Cardiac septum (tissue), 1 donor: ENCODE measurements at places on chromosomes 3 and 15. TPM values are rescaled to one million over a fixed set of nuclear protein-coding genes. Genes with fewer than 3 reads are reported as not detected.
A peak's percentile ranks its signal among the peaks of the same experiment; 100 is the strongest.

DNA sequence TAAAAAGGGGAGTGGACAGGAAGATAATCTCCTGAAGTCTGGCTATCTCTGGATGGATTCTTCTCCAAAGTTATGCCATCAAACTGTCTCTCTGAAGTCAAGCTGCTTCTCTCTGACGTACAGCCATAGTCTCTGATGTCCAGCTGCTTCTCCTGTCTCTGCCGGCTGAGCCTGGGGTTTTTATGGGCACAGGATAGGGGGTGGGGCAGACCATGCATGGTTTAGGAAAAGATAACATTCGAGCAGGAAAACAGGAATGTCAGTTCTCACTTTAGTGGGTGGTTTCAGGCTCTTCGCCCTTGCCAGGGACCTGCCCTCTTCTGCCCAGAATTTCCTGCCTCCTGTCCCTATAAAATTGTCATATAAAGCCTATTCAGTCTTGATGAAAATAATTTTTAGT lies 110.9 kb upstream of the ROBO1 start:
- DNase-seq = no peak

DNA sequence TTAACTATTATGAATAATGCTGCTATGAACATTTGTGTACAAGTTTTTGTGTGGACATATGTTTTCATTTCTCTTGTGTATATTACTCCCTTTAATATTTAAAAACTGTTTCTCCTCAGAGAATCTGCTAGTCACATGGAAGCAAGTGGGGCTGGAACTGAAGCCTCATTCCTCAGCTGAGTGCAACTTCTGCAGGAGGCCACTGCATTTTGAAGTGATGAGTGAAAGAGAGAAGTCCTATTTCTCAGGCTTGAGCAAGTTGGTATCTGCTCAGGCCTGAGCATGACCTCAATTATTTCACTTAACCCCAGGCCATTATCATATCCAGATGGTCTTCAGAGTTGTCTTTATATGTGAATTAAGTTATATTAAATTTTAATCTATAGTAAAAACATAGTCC lies 11.5 kb downstream of the TLR9 start:
- no peak for DNase-seq

- DNase-seq = no peak
Observed at GRCh38 chr3:155641956-155642355, 102.9 kb downstream of the PLCH1 start.

Gene CCR3
- not detected for total RNA-seq

DNA sequence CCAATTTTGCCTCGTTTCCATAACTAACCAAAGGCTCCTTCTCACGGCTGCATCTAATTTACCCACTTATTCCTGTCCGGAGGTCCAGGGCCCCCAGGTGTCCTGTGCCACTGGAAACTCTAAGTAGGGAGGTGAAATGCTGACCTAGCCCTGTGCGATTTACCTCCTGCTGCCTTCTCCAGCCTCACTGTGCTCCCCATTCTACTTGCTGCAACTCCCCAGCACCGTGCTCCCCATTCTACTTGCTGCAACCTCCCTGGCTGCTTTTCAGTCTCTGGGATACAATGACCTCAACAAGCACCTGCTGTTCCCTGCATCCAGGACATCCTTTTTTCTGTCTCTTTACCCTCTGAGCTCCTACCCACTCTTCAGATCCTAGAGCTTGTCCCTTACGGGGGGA lies 254.7 kb upstream of the PROK2 start:
- DNase-seq = no peak

GRCh38 chr15:69158201-69158842 lies 2.1 kb upstream of the GLCE start:
- no peak for DNase-seq

GRCh38 chr3:102095383-102095782 lies 246.1 kb downstream of the NFKBIZ start:
- DNase-seq = no peak

Gene OSTN
- 0.48 TPM for total RNA-seq

DNA sequence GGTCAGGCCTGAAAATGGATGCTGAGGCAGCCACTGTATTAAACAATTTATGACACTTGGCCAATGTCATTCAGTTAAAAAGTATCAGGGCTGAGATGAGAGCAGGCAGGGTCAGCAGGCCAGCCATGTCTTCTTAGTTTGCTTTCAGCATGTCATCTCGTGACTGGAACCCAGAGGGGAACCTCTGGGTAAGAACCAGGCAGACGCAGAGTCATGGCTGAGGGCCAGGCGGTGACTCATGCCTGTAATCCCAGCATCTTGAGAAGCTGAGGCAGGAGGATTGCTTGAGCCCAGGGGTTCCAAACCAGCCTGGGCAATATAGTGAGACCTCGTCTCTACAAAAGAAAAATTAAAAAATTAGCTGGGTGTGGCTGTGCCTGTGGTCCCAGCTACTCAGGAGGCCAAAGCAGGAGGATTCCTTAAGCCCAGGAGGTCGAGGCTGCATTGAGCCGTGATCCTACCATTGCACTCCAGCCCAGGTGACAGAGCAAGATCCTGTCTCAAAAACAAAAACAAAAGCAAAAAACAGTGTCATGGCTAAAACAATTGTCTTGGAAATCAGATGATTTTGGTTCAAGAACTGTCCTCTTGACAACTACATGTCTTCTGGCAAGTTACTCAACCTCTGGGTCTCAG lies 11.7 kb downstream of the BCL2L10 start:
- DNase-seq = no peak

GRCh38 chr3:169002689-169003088 lies 660.8 kb downstream of the MECOM start:
- no peak for DNase-seq

- no peak for DNase-seq
Observed at GRCh38 chr15:62619526-62619925, 423.0 kb upstream of the TPM1 start.

Gene MAPKBP1
- 15.6 TPM for total RNA-seq

DNA sequence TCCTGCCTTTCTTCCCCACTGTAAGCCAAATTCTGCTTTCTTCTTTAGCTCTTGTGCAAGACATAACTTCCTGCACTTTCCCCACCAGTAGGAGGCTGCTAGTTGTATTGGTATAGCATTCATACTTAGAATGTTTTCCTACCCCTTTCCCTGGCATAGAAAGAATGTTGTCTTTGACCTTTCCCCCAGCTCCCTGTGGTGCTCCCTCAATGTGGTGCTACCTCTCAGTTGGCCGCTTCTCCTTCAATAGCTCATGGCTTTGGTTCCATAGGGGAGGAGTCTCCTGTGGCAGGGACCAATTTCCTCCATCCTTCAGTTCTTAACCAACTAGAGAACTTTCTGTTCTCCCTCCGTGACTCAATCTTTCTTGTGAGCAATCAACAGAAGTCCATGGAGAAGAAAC lies 67.5 kb upstream of the AKAP13 start:
- no peak for DNase-seq

Gene HLTF
- total RNA-seq = 23.9 TPM

DNA sequence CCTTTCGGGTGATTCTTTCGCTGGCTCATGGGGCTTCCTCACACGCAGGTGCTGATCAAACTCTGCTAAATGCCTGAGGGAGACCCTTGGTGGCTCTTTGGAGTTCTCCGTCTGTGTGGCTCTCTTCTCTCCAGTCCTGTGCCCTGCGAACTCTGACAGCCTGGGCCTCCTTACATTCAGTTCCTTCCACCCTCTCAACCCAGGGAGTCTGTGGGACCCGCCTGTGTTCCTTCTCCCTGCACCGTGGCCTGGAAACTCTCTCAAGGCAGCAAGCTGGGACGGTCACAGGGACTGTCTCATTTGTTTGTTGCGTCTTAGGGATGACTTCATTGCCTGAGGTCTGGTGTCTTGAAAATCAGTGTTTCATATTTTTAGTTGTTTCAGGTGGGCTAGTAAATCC lies 37.0 kb upstream of the CORO2B start:
- peak; percentile 47 for DNase-seq

DNA sequence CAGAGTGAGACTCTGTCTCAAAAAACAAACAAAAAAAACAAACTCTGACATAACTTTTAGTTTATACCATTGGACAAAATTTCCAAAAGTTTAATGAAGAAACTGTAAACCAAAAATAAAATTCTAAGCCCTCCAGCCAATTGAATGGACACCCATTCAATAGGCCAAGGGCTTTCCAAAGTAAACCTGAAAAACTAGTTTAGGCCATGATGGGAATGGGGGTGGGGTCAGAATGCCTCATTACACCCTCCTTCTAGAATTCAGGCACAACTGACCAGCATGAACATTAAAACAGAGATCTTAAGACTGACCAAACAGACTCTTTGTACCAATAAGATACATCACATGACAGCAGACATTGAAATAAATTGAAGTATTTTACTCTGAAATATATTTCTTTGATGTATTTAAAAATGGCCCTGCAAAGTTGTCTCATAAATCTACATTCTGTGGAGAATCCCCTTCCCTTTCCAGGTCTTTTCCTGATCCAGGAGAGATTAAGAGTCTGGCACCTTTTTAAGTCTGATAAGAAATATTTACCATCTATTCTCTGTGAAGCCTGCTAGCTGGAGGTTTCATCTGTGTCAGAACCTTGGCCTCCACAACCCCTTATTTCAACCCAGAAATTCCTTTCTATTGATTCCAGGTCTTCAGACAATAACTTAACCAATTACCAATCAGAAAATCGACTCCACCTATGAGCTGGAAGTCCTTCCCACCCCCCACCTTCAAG lies 15.7 kb downstream of the THOC7 start:
- no peak for DNase-seq

Gene SEMA3G
- total RNA-seq = 15.3 TPM

- peak; percentile 98 for DNase-seq
Observed at GRCh38 chr3:50600841-50601591, 10.6 kb downstream of the CISH start.

DNA sequence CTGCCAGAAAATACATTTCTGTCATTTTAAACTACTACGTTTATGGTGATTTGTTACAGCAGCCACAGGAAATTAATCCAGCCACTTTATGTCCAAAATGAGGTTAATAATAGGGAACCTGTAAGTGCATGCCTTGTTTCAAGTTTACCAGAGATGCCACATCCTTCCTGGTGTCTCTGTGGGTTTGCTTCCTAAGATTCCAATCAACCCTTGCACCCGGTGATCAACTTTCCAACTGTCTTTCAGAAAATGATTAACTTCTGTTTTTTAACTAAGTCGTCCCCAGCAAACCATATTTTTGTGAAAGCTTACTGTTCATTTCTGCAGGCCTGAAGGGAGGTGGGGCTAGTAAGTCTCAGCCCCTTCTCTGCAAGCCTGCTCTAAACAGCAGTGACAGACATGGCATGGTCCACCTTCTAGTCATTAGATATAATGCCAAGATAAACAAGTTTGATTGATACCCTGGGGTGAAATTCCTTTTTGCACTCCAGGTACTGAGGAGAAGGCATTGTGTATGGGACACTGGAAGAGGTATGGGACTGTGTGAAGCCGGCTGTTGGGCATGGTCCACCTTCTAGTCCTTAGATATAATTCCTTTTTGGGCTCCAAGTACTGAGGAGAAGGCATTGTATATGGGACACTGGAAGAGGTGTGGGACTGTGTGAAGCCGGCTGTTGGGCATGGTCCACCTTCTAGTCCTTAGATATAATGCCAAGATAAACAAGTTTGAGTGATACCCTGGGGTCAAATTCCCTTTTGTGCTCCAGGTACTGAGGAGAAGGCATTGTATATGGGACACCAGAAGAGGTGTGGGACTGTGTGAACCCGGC lies 11.1 kb upstream of the TMC3 start:
- no peak for DNase-seq

- no peak for DNase-seq
Observed at GRCh38 chr15:69497667-69498066, 45.0 kb downstream of the RPLP1 start.

- DNase-seq = no peak
Observed at GRCh38 chr3:36075491-36075890, 304.8 kb upstream of the STAC start.

DNA sequence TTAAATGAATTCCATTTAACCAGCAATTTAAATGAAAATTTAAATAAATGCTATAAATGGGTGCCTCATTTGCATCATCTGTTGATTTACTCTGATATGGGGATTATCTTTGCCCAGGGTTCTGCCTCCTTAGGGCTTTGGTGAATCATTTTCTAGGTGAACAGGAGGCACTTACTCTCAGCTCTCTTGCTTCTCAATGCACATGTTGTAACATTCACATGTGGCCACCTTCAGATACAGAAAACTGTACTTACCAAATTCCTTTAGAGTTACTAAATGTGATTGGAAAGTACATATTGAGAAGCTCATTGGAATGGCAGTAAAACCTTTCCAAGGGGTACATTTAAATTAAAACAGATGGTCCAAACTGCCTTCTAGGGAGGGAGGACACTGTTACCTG lies 20.8 kb downstream of the GADL1 start:
- DNase-seq = no peak

Gene CAND2
- total RNA-seq = 62.6 TPM
